ENCODE measurements at places on chromosomes 5 and 9.

- no peak for DNase-seq
These were observed 219.9 kb upstream of the NREP start for GRCh38 chr5:111976705-111977435.

- DNase-seq, result peak; percentile 25
These were observed 142.6 kb upstream of the LMX1B start for GRCh38 chr9:126471084-126471624.

GRCh38 chr9:101463397-101463796, 27.8 kb upstream of the ALDOB start:
- no peak for DNase-seq

DNA sequence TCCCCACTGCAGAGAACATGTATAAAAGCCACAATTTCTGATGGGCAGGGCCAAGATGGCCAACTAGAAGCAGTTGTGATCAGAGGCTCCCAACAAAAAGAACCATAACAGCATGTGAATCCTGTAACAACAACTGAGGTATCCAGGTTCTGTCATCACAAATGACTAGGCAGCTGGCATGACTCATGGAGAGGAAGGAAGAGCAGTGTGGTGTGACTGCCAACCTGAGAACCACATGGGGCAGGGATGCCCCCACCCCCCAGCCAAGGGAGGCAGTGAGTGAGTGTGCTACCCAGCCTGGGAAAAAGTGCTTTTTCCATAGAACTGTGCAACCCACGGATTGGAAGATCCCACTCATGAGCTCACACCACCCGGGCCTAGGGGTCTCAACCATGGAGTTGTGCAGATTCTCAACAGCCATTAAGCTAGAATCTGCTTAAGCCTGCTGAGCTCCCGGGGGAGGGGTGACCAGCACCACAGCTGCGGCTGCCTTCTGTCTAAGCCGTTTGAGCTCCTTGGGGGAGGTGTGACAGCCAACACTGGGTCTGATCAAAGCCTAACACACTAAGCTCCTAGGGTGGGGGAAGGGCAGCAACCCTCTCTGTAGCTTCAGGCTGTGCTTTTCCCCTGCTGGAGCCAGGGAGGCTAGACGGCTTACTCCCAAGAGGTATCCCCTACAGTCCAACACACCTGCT, 80.1 kb upstream of the DMAC1 start:
- DNase-seq, result no peak

- no peak for DNase-seq
These were observed 11.1 kb upstream of the WNK2 start for GRCh38 chr9:93172666-93173364.

- DNase-seq, result no peak
These were observed 1.4 kb downstream of the TBC1D9B start for GRCh38 chr5:179906294-179906794.

DNA sequence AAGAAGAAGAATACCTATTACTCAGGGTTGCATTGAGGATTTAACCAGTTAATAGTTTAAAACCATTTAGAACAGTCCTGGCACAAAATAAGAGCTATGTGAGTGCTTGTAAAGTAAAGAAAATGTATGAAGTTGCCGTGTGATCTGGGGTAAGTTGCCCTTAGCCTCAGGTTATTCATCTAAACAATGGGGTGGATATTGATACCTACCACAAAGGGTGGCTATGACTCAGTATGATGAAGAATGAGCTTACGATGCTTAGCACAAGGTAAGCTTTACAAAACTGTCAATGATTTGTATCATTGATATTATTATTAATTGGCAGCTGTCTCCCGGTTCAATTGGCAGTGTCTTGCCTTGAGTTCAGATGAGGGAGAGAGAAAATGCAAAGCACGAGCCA, 149.4 kb upstream of the PITX1 start:
- DNase-seq, result no peak

DNA sequence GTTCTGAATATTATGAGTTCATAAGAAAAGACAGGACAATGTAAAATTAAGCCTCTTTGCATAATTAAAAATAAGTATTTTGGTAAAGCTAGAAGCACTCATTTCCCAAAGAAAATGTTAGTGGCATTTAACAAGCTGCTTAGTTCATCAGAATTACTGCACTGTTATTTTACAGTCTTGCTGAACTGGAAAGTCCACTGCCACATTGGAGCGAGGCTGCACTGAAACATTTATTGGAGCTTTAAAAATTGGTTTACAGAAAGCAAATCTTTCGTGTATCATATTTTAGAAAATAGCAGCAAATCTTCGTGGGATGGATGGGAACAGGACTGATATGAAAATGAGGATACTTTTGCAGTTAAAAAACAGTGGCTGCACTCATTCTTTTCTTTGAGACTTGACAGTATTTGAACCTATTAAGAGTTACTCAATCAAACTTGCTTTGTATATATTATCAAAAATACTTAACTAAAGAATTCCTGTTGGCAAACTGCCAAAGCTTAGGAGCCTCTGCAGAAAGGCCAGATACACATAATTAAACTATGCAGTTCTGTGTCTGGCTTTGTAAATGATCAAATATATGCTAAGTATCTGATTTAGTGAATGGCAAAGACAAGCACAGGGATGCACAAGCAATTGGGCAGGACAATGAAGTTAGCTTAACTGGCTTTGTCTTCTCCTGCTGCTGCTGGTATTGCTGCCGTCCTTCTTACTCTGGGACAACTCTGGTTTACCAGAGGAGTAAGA, 16.5 kb upstream of the FBXL7 start:
- no peak for DNase-seq

DNA sequence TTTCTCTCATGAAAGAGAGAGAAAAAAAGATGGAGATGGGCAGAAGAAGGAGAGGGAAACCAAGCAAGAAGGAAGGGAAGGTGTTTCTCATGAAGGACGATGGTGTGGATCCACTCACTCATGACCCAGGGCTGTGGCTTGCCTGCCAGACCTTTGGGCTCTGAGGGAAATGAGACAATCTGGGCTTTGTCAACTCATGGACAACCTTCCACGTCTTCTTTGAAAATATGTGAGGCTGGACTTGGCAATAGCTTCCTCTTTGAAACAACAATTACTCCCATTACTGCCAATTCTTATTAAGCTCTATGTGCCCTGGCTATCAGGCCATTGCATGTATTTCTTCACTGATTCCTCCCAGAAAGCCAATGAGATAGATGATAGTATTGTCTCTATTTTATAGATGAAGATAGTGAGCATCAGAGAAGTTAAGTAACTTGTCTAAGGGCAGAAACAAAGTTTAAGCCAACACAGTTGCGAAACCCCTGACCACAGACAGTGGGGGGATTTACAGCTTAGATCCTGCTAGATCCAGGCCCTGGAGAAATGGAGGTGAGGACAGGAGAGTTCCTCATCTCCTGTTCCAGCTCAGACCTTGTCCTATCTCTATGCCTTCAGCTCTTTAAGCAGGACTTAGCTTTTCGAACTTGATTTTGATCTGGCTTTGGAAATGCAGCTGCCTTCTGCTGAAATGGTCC, 132.4 kb downstream of the GCNT1 start:
- no peak for DNase-seq

Measured in anterior cingulate cortex (tissue), 58 donors.